Breast epithelium (tissue), 4 donors: ENCODE measurements at places on chromosomes 4 and X.
A peak's percentile ranks its signal among the peaks of the same experiment; 100 is the strongest.

DNA sequence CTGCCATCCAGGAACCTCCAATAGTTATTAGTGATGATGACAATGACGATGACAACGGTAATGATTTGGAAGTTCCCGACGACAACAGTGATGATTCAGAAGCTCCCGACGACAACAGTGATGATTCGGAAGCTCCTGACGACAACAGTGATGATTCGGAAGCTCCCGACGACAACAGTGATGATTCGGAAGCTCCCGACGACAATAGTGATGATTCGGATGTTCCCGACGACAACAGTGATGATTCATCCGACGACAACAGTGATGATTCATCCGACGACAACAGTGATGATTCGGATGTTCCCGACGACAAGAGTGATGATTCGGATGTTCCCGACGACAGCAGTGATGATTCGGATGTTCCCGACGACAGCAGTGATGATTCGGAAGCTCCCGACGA is 14.7 kb downstream of the CXCR3 start:
- H3K27me3 ChIP-seq: peaks cover 30% of the 10 kb centered on the region
- H3K36me3 ChIP-seq: no peaks in the 10 kb centered on the region
- no peak overlapping the region for H3K27ac ChIP-seq
- DNase-seq: no peak

- no peak overlapping the region for H3K4me3 ChIP-seq
- no peaks in the 10 kb centered on the region for H3K27me3 ChIP-seq
- H3K27ac ChIP-seq: no peak overlapping the region
- no peak for DNase-seq
These were observed 621.7 kb upstream of the HS3ST1 start for GRCh38 chr4:12050357-12050756.

DNA sequence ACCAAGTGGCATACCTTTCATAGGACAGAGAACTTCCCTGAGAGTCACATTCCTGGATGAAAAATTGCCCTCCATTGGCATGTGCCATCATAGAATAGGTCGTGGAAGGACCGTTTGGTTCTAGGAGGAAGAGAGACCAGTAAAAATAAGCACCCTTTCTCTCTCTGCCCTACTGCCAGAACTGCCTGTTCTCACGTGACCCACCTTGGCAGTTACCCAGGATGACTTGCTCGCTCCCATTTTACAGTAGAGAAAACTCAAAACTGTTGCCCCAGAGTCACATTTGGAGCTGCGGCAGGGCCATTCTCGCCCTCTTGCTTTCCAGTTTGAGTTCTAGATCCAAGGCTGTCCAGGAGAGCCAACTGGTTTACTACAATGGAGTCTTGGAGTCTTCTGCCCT is 1.1 kb upstream of the NLGN3 start:
- no peaks in the 10 kb centered on the region for H3K4me1 ChIP-seq
- H3K27me3 ChIP-seq: no peaks in the 10 kb centered on the region
- DNase-seq: no peak
- H3K27ac ChIP-seq: no peak overlapping the region
- H3K4me3 ChIP-seq: no peak overlapping the region

DNA sequence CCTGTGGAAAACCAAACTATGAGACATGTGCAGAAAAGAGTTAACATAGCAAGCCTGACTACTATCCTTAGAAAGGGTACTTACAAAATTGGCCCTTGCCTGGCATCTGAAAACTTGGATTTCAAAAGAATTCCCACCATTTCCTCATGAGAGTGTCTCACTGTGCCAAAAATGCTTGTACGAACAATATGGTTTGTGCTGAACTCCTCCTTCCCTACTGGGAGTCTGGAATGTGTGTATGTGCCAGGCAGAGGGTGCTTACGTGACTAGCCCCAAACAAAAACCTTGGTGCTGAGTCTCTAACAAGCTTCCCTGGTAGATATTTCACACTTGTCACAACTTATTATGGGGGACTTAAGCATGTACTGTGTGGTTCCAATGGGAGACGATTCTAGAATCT is 81.7 kb upstream of the GIMD1 start:
- H3K36me3 ChIP-seq: no peaks in the 10 kb centered on the region
- H3K27ac ChIP-seq: no peak overlapping the region
- no peaks in the 10 kb centered on the region for H3K27me3 ChIP-seq
- DNase-seq: no peak
- no peaks in the 10 kb centered on the region for H3K4me1 ChIP-seq
- no peak overlapping the region for H3K4me3 ChIP-seq

DNA sequence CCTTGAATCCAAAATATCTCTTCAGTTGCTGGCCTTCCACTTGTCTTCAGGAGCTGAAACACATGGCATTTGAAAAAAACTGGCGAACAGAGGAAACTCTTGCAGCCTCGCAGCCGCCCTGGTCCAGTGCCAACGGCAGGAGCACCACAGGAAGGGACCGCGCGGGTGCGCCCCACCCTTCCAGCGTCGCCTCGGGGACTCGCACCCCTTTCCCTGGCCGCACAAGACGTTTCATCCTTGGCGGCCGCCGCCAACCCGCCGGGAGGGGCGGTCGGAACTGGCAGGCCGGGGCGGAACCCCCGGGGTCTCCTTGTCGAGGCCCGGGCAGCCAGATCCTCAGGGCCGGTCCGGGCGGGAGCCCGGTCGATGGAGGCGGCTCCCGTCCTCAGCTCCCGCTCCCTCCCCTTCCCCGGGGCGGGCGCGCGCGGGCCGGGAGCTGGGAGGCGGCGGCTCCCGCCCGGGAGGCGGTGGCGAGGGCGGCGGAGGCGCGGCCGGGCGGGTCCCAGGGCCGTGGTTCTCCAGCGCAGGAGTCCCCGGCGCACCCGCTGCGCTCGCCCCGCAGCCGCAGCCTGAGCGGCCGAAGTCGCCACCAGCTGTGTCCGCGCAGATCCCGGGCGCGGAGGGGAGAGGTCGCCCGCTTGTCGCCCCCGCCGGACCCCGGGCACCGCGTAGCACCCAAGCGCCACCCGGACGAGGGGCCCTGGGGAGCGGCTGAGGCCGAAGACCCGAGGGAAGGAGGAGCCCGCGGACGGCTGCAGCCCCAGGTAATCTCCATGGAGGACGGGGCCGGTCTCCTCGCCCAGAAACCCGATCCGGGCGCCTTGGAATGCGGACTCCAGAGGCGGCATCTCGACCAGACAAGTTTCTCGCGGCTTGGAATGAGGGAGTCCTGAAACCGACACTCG is 886 bp upstream of the NDST3 start:
- no peaks in the 10 kb centered on the region for H3K4me1 ChIP-seq
- H3K36me3 ChIP-seq: no peaks in the 10 kb centered on the region
- no peak for DNase-seq
- H3K27ac ChIP-seq: no peak overlapping the region
- H3K27me3 ChIP-seq: peaks cover 13% of the 10 kb centered on the region

DNA sequence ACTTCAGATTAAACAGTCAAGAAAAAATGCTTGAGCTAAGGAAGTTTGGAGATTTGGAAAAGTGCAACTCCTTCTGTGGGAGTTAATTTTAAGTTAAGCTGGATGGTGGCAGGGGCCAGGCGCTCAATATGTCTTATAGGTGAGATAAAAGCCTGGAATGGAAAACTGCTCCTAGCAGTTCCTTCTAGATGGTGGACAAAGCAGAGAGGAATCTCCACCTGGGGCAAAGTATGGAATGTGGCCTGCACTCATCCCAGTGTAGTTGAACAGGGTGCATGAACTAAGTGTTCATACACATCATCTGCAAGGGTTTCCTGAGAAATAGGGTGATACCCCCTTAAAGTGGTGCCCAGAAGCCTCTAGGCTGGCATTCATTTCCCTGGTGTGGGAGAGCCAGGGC is 227.1 kb downstream of the FGF13 start:
- H3K4me3 ChIP-seq: no peak overlapping the region
- H3K36me3 ChIP-seq: no peaks in the 10 kb centered on the region
- no peaks in the 10 kb centered on the region for H3K27me3 ChIP-seq
- H3K4me1 ChIP-seq: no peaks in the 10 kb centered on the region

DNA sequence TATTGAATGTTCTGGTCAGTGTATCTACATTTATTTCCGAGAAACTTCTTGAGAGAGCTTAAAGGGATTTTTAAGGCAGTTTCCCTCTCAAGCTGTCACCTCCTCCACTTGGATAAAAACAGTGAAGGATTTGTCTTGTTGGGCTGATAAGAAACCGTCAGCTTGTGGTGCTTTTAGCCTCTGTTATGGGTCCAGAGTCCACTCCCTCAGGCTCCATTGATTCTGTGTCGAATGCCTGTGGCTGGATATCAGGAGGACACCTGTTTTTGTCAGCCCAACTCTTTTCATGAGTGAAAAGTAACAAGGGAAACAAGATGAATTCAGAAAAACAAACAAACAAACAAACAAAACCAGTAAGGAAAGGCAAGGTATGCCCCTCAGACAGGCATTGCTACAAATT is 12.4 kb downstream of the CLCN4 start:
- DNase-seq: no peak
- H3K27ac ChIP-seq: no peak overlapping the region
- no peaks in the 10 kb centered on the region for H3K36me3 ChIP-seq
- H3K4me1 ChIP-seq: no peaks in the 10 kb centered on the region
- H3K4me3 ChIP-seq: no peak overlapping the region
- H3K27me3 ChIP-seq: no peaks in the 10 kb centered on the region

- no peak overlapping the region for H3K27ac ChIP-seq
- no peaks in the 10 kb centered on the region for H3K27me3 ChIP-seq
- H3K4me1 ChIP-seq: no peaks in the 10 kb centered on the region
These were observed 66.6 kb downstream of the CD99L2 start for GRCh38 chrX:150831863-150832262.

GRCh38 chr4:125492957-125493356 is 178.2 kb downstream of the FAT4 start:
- H3K4me1 ChIP-seq: no peaks in the 10 kb centered on the region
- H3K27ac ChIP-seq: no peak overlapping the region
- H3K27me3 ChIP-seq: no peaks in the 10 kb centered on the region
- H3K36me3 ChIP-seq: no peaks in the 10 kb centered on the region
- DNase-seq: no peak

DNA sequence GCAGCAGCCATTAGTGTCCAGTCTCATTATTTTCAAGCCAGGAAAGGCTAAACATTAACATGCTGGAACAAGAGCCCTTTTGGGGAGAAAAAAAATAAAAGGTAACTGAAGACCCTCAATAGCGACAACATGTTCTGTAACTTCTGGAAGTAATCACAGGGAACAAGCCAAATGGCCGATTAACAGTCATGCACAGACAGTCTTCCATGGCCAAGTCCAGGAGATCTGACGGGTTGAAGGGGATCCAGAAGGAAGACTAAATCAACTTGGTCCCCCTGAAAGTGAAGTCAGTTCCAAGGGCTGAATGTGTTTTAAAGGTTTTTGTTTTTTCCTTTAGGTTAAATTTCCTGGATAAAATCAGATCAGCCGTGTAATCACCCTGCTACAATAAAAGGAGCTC is 52.5 kb downstream of the LNX1 start:
- H3K27me3 ChIP-seq: no peaks in the 10 kb centered on the region
- H3K27ac ChIP-seq: no peak overlapping the region
- no peaks in the 10 kb centered on the region for H3K4me1 ChIP-seq

GRCh38 chr4:143406523-143406922 is 69.8 kb downstream of the GAB1 start:
- no peaks in the 10 kb centered on the region for H3K36me3 ChIP-seq
- peaks cover 7% of the 10 kb centered on the region for H3K4me1 ChIP-seq
- no peak overlapping the region for H3K4me3 ChIP-seq
- no peaks in the 10 kb centered on the region for H3K27me3 ChIP-seq
- peak overlapping the region; percentile 64 for H3K27ac ChIP-seq

GRCh38 chrX:71053217-71053621 is 14.9 kb downstream of the SNX12 start:
- DNase-seq: no peak
- H3K27me3 ChIP-seq: no peaks in the 10 kb centered on the region
- H3K4me3 ChIP-seq: no peak overlapping the region
- no peaks in the 10 kb centered on the region for H3K36me3 ChIP-seq

GRCh38 chr4:118360106-118360505 is 7.3 kb upstream of the PRSS12 start:
- H3K27ac ChIP-seq: no peak overlapping the region
- no peaks in the 10 kb centered on the region for H3K27me3 ChIP-seq
- no peak overlapping the region for H3K4me3 ChIP-seq
- no peaks in the 10 kb centered on the region for H3K36me3 ChIP-seq
- no peaks in the 10 kb centered on the region for H3K4me1 ChIP-seq

DNA sequence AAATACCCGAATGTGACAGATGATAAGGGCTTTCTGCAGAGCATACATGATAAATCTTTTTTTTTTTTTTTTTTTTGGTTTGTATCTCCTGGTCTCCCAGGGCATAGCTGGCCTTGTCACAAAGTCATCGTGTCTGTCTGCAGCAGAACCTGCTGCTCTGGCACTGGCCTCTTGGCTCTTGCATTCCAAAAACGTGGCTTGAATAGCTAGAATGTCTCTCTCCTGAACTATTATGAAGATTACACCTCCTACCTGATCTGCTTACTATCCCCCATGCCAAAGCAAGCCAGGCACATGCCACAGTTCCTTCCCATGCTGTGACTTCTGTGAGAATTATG is 50.4 kb upstream of the SCRG1 start:
- no peak for DNase-seq
- H3K4me1 ChIP-seq: no peaks in the 10 kb centered on the region
- no peaks in the 10 kb centered on the region for H3K27me3 ChIP-seq
- no peak overlapping the region for H3K27ac ChIP-seq
- no peaks in the 10 kb centered on the region for H3K36me3 ChIP-seq
- no peak overlapping the region for H3K4me3 ChIP-seq

- H3K27me3 ChIP-seq: peaks cover 5% of the 10 kb centered on the region
- no peaks in the 10 kb centered on the region for H3K4me1 ChIP-seq
- H3K36me3 ChIP-seq: no peaks in the 10 kb centered on the region
- DNase-seq: no peak
- peak overlapping the region; percentile 72 for H3K4me3 ChIP-seq
These were observed 448 bp downstream of the TLL1 start for GRCh38 chr4:165873298-165874071.

GRCh38 chr4:1406981-1407656 is 877 bp upstream of the NKX1-1 start:
- H3K27ac ChIP-seq: no peak overlapping the region
- no peaks in the 10 kb centered on the region for H3K4me1 ChIP-seq
- peak overlapping the region; percentile 33 for H3K4me3 ChIP-seq
- no peaks in the 10 kb centered on the region for H3K27me3 ChIP-seq
- DNase-seq: peak; percentile 31
- H3K36me3 ChIP-seq: no peaks in the 10 kb centered on the region

DNA sequence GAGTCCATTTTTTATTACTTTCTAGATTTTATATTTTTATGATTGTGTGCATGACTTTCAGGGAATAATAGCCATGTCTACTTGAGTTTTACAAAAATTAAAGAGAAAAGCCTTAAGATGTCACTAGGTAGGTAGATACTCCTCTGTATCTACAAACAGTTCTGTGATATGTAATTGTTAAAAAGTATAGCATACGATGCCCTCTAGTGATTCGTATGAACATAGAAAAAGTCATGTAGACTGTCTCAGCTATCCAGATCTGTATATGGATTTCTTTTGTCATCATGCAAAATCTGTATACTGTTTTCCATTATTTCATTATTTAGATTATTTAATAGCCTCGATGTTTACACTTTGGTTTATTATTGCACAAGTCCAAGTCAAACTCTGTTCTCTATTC is 856.6 kb downstream of the CENPC start:
- H3K36me3 ChIP-seq: no peaks in the 10 kb centered on the region
- H3K27ac ChIP-seq: no peak overlapping the region
- DNase-seq: no peak
- H3K27me3 ChIP-seq: no peaks in the 10 kb centered on the region
- no peak overlapping the region for H3K4me3 ChIP-seq
- no peaks in the 10 kb centered on the region for H3K4me1 ChIP-seq
